ENCODE measurements at places on chromosomes 1 and 21.

DNA sequence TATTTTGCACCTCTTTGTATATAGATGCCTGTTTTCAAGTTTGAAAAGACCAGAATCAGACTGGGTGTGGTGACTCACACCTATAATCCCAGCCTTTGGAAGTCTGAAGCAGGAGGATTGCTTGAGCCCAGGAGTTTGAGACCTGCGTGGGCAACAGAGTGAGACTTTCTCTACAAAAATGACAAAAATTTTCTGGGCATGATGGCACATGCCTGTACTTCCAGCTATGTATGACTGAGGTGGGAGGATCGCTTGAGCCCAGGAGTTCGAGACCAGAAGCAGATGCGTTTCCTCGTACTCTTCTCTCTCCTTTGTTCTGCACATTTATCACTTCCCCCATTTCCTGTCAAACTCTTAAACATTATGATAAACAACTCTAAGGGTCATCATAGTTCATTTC lies 310.0 kb upstream of the SNX7 start:
- DNase-seq: no peak

- peak; percentile 23 for DNase-seq
These were observed 172.6 kb downstream of the APP start for GRCh38 chr21:25997788-25998611.

- DNase-seq: no peak
These were observed 380.1 kb downstream of the OMA1 start for GRCh38 chr1:58166417-58166816.

DNA sequence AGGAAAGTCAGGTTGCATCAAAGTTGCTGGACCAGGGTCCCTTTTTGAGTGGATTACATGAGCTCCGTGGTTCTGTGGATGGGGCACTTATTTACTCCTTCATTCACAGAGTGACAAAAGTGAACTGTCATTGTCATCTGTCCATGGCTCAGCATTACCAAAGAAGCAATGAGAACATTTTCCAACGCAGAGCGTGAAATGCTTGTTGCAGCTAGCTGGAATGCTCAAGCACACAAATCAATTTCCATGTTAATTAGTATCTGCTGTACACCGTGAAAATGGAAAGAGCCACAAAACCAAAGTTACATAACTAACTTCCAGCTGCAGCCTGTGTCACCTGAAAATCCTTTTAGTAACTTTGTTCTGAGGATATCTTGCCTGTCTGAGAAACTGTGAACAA lies 78.9 kb downstream of the MT1HL1 start:
- no peak for DNase-seq

All from HuH-7 (cell line).